GM23338 (cell line): ENCODE measurements at places on chromosomes 7 and 10. TPM values are rescaled to one million over a fixed set of nuclear protein-coding genes. Genes with fewer than 3 reads are reported as not detected.
A peak's percentile ranks its signal among the peaks of the same experiment; 100 is the strongest.

CCL24 gene
- total RNA-seq: not detected in 2 replicates

GRCh38 chr10:31581741-31582323 is 262.8 kb downstream of the ZEB1 start:
- no peak for DNase-seq

DNA sequence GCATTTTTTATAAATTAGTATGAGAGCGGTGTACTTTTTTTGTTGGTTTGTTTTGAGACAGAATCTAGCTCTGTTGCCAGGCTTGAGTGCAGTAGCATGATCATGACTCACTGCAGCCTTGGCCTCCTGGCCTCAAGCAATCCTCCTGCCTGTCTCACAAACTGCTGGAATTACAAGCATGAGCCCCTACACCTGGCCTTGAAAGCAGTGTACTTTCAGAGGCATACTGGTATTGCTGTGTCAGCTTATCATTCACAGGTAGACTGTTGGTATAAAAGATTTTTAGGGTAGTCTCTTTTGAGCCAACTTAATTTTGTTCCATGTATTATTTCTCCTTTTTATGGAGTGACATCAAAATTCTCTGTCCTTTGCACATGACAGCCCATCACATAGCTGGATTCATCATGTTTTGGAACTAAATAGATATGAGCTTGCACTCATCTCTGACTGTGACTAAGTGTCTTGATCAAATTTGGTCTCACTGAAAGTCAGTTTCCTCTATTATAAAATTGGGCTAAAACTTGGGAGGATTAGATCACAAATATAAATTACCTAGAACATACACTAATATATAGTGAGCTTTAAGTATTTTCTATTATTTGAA is 12.4 kb downstream of the GNAT3 start:
- peak; percentile 48 for DNase-seq

DNA sequence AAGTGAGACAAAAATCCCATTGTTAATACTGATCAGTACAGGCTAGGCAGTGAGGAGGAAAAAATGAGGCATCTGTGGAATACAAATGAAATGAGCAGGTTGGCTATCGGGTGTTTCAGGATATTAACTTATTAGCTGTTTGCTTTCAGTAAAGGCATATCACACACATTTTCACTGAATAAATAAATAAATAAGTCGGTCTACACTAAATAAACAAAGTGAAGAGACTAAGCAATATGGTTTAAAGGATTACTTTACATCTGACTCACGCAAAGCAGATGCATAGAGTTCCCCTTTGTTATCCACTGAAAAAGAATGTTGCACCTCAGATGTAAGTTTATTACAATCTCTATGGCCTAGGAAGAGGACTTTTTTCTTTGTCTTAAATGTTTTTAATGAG is 6.3 kb upstream of the SEMA3A start:
- DNase-seq: peak; percentile 43

ERVW-1 gene
- total RNA-seq: 0.07 TPM in 1 of 2 replicates, not detected in the other

GRCh38 chr7:44884621-44885393 is 523 bp downstream of the PURB start:
- DNase-seq: peak; percentile 57
